ENCODE measurements at places on chromosomes 16 and 17.

DNA sequence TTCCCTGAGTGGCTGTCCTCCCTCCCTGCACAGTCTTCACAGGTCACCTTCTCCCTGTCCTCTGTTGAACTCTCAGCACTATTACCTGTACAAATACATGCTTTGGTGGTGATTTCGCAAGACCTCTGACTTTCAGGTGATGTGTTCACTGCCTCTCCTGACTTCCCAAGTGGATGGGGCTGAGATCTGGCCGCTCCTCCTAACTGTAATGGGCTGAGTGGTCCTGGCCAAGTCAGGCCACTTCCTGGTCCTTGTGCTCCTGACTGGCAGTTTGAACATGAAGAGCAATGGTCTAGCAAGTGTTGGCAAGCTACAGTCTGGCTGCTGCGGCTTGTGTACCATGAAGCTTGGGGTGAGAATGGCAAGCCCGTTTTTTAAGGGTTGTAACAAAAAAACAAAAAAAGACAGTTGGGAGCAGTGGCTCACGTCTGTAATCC is 11.7 kb upstream of the TMED6 start:
- DNase-seq = no peak

DNA sequence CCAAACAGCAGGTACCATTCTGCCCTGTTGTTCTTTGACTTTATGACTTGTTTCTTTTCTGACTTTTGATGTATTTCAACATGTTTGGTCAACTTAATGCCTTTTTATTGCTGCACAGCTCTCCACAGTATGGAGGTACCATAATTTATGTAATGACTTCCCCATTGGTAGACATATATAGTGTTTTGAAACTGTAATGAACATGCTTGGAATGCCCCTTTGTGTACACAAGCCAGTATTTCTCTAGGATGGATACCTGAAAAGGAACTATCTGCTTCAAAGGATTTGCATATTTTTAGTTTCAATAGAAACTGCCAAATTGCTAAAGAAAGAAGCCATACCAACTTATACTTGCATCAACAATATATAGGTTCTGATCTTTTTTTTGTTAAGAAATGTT is 66.1 kb downstream of the NOG start:
- no peak for DNase-seq

DNA sequence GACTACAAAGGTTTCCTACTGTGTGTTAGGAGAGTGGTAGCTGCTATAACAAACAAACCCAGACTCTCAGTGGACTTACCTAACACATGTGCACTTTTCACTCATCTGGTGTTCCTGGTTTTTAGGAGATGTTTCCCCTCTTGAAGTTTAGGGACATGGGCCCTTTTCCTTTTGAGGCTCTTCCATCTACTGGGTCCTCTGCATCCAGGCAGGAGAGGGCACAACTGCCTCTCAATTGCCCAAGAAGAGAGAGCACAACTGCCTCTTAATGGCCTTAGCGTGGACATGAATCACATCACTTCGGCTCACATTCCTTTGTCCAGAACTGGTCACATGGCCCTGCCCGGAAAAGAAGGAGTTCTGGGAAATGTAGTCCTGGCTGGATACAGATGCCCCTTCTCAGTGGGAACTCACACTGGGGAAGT is 9.8 kb upstream of the TNRC6C start:
- no peak for DNase-seq

DNA sequence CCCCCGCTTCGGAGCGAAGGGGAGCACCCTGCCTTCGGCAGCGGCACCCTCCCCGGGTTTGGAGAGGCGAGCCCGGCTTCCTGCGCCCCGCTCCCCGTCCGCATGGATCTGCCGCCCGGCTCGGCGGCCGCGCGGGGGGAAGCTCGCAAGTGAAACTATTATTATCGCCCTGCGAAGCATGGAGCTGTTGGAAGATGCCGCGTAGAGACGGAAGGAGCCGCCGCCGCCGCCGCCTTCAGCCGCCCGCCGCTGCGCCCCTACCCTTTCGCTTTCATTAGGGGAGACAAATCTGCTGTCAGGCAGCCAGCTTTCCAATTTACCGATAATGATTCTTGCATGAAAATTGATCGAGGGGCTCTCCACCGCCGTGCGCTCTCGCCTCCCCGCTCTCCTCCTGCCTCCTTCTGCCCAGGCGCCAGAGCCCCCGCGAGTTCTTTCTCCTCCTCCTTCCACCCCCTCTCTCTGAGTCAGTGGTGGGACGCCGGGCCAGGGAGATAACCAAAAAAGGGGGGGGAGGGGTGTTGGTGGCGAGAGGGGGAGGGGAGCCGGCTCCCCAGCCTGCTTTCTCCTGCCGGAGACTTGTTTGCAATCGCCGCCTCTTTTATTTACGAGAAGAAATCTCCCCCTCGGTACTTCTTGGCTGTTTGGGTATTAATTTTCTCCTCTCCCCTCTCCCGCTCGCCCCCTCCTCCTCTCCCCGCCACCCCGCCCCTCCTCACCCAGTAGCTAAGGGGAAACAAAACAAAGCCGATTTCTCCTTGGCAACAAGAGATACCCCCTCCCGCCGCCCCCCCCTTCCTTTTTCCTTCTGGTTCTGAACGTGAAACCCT is 58.0 kb upstream of the GSE1 start:
- no peak for DNase-seq

DNA sequence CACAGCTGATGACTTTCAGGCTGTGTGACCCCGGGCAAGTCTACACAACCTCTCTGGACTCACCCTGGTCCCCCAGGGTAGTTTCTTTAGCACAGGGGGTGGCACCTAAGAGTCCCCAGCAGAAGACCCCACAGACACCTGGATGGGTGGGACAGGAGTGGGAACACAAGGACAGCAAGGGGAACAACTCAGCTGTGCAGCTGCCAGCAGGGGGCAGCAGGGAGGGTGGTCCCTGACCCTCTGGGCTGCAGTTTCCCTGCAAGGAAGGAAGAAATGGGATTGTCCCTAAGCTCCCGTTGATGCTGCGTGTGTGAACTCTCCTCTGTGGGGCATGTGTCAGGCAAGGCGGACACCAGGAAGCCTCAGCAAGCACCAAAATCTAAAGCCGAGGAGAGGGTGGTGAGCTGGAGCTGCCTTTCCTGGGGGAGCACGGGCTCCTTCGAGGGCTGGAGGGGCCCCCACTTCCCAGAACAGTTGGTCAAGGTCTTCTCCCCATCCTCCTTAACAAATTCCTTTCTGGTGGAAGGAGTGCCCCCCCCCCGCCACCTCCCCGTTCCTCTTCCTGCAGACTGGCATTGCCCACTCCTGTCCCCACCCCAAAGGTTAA is 24.1 kb upstream of the CDH5 start:
- DNase-seq = peak; percentile 86

DNA sequence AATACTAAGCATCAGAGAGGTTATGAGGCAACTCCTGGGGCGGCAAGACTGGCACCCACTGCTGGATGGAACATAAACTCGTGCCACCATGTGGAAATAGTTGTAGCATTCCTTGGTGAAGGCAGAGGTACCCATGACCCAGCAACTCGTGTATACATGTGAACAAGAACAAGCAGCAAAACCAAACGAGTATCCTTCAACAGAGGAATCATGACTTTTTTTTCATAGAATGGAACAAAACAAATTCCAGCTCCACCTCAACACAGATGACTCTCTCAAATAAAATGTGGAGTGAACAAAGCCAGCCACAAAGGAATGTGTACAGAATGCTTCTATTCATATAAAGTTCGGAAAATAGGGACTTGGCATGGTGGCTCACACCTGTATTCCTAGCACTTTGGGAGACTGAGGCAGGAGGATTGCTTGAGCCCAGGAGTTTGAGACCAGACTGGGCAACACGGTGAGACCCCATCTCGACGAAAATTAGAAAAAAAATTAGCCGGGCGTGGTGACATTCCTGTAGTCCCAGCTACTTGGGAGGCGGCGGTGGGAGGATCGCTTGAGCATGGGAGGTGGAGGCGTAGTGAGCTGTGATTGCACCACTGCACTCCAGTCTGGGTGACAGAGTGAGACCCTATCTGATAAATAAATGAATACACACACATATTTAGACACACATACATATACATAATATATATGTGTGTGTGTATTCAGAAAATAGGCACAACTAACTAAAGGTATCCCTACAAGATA is 35.3 kb downstream of the B9D1 start:
- DNase-seq = no peak
